PC-9 (cell line): ENCODE measurements at places on chromosomes 11 and 22. TPM values are rescaled to one million over a fixed set of nuclear protein-coding genes. Genes with fewer than 3 reads are reported as not detected.
A peak's percentile ranks its signal among the peaks of the same experiment; 100 is the strongest.

The SLC22A9 gene
- total RNA-seq = not detected in 2 replicates

The DDIAS gene
- total RNA-seq = 6.1 and 12.4 TPM in 2 replicates

The CST6 gene
- 52.0 and 58.5 TPM in 2 replicates for total RNA-seq

The SEC14L2 gene
- total RNA-seq = 51.3 and 60.8 TPM in 2 replicates

The OR2AT4 gene
- total RNA-seq = 0.11 TPM in 1 of 2 replicates, not detected in the other

The GGTLC2 gene
- total RNA-seq = not detected in 2 replicates

The FOLH1 gene
- total RNA-seq = not detected in 2 replicates

The TESMIN gene
- 23.9 and 43.3 TPM in 2 replicates for total RNA-seq

The NXPE4 gene
- total RNA-seq = not detected in 2 replicates

The CCDC89 gene
- 0.28 and 0.50 TPM in 2 replicates for total RNA-seq

The OR5B3 gene
- not detected in 2 replicates for total RNA-seq

The DBX1 gene
- not detected in 2 replicates for total RNA-seq

The C11orf97 gene
- not detected in 2 replicates for total RNA-seq

The CCDC73 gene
- total RNA-seq = not detected in 2 replicates

The DNAJB7 gene
- total RNA-seq = not detected in 2 replicates

The CD6 gene
- total RNA-seq = 0.74 and 3.3 TPM in 2 replicates

The RHOD gene
- 127 and 156 TPM in 2 replicates for total RNA-seq

The ZMAT5 gene
- 14.2 and 15.5 TPM in 2 replicates for total RNA-seq

GRCh38 chr11:123158033-123159003 lies 36.7 kb downstream of the CLMP start:
- DNase-seq = no peak

DNA sequence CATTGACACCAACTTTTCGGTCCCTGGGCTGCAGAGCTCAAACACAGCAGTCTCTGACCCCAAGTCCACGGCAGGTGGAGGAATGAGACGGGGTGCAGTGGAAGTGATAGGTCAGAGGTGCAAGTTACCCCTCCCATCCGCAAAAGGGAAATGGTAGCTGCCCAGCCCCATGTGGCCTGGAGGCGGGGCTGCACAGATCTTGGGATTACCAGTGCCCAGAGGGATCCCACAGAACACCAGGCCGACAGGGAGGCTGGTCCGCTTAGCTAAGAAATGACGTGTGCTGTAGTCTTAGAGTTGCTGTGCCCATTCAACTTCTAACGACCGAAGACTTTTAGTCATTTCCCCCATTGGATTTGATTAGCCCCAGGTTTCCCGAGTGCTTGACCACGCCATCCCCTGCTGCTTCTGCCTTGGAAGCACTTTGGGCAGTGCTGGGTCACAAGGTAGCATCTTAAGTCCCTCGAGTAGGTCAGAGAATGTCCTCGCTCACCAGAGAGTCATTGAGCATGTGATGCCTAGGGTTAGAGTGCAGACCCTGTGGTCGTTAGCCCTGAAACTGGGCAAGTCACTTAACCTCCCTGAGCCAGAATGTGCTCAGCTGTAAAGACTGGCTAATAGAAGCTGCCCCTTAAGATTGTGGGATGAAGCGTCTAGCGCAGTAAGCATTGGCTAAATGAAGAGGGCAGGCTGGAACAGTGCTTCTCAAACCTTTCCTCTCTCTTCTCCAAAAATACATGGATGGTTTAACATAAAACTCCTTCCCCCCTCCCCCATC lies 4.2 kb downstream of the PTGDR2 start:
- DNase-seq = no peak

GRCh38 chr11:10443721-10444235 lies 11.3 kb upstream of the AMPD3 start:
- no peak for DNase-seq

GRCh38 chr11:79155237-79155636 lies 285.6 kb downstream of the TENM4 start:
- DNase-seq = no peak

DNA sequence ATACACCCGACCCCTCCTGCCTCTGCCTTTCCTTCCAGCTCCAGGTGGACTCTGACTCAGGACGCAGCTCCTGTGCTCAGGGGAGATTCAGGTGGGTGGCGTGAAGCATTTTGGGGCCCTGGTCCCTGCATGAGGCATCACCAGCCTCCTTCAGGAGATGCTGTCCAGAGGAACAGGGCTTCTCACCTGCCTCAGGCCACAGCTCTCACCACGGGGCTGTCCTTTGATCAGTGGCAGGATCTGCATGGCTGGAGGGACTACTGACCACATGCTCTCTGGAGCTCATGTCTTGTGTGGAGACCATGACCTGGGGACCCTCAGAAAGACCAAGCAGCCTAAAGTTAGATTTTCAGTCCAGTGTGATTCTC lies 58.8 kb downstream of the GGTLC2 start:
- DNase-seq = no peak

DNA sequence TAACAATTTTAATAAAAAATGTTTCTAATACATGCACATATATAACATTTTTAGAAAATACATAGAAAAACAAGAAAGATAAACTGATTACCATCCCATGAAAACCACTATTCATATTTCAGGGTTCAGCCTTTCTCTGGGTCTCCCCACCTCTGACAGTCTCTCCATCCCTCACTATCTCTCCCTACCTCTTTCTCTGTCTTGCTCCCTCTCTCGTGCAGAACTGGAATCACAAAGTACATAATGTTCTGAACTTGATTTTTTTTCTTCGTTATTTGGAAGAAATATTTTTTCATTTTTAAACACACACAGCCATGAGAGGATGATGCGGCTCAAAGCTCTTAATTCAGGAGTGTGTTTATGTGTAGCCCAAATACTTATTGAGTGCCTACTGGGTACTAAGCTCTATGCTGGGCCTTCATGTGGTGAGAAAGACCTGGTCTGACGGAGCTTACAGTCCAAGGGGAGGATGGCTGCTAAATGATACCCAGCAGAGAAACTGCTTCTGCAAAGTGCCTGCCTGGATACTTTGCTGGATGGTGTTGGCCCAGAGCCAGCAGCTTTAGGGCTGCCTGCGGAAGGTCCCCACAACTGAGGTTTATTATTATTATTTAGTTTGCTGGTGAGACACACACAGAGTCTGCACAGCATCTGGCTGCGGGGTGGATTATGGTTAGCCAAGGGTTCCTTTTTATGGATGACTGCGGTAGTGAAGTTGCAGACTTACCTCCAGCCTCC lies 42.6 kb downstream of the SC5D start:
- DNase-seq = no peak

DNA sequence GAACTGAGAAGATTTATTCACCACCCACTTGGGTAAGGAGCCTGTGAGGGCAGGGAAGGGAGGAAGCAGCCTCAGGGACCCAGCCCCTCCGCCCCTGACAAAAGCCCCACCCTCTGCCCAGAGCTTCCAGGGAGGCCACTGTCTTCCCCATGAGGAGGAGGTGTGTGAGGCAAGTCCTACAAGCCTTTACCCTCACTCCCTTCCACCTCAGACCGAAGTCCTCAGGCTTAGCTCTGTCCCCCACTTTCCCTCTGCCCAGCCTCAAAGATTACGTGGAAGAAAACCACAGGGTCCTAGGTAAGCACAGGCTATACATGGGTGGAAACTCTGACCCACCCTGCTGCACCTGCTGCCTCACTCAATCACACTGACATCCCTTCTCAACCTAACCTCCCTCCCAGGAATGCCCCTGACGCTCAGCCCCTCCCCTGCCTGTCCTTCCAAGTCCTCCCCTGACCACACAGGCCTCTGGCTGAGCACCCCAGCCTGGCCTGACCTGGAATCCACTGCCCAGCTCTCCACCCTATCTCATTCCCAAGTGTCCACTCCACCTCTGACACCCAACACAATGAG lies 3.6 kb upstream of the ARAP1 start:
- DNase-seq = no peak

DNA sequence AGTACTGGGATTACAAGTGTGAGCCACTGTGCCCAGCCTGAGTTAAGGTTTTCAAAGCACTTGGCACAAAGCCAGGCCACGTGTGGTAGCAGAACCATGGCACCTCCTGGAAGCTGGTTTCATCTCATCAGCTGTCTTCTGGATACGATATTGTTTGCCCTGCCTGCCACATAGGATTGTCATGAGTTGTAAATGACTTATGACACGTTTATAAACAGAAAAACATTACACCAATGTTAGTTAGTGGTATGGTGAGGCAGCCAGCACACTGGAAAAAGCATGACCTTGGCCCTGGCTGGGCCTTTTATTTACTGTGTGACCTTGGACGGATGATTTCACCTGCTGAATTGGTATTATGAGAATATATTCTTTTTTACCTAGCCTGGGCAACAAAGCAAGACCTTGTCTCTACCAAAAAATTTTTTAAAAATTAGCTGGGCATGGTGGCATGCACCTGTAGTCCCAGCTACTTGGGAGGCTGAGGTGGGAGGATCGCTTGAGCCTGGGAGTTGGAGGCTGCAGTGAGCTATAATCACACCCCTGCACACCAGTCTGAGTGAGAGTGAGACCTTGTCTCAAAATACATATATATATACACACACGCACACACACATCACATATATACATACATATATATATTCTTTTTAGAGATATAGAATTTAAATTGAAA lies 24.0 kb upstream of the MYH9 start:
- DNase-seq = peak; percentile 32

DNA sequence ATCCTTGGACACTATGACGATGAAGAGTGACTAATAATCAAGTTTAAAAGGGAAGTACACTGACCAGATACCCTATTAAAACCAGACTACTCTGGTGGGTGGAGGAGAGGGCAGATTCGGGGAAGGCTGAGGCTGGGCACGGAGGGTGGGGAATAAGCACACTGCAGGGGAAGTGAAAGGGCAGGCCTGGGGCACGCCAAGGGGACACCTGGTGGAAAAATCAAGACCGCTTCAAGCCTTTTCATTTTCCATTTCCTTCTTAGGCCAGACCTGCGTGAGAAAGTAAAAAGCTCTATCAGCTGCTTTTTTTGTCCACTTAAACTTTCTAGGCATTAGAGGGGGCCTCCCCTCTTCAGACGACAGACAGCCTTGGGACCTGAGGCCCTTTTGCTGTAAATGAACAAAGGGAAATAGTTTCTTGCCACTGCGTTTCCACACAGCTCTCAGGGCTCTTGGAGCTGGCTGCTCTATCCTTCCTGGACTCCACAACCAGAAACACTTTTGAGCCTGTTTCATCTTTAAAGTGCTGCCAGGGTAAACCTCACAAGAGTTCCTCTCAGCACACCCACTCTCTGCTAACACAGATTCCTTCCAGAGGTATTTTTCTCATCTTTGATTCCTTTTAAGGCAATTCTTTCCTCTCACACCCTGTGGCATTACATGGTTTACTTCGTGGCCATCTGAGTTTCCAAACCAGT lies 25.0 kb upstream of the SERPIND1 start:
- no peak for DNase-seq

DNA sequence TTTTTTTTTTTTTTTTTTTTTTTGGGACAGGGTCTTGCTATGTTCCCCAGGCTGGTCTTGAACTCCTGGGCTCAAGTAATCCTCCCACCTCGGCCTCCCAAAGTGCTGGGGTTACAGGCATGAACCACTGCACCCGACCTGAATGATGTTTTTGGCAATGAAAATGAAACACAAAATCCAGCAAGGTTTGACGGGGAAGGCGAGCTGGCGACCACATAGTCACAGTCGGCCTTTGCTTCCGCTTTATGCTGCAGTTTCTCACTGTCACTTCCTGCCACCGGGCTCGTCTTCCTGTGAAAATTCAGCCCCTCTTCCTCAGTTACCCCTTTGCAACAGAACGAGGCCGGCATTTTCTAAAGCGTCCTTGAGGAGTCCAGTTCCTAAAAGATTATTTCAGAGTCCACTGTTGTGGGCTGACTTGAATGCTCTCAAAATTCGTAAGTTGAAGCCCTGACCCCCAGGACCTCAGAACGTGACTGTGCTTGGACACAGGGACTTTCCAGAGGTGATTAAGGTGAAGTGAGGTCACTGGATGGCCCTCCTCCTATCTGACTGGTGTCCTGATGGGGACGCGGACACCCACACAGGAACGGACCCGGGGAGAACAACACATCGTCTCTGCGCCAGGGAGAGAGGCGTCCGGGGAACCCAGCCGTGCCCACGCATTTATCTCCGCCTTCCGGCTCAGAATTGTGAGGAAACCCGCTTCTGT lies 2.9 kb upstream of the BID start:
- DNase-seq = no peak

GRCh38 chr11:63246045-63246444 lies 2.6 kb upstream of the SLC22A25 start:
- DNase-seq = no peak

- no peak for DNase-seq
Observed at GRCh38 chr11:65557280-65558001, 718 bp downstream of the LTBP3 start.

DNA sequence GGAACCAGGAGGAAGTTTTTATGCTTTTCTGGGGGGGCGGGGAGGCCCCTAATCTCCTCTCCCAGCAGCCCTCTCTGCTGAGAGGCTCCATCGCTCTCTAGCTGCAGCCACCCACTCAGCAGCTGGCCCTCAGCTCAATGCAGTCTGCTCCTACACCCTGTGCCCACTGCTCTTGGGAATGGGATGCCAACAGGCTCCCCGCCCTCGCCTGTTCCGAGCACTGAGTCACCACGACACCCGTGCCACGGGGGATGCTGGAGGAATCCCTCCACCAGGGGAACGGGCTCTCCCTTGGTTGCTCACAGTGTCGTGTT lies 23.5 kb upstream of the SUSD2 start:
- no peak for DNase-seq

GRCh38 chr11:116311206-116311605 lies 461.6 kb downstream of the BUD13 start:
- no peak for DNase-seq

- DNase-seq = no peak
Observed at GRCh38 chr11:35424157-35424940, 5.0 kb upstream of the SLC1A2 start.

- DNase-seq = no peak
Observed at GRCh38 chr22:23231471-23232093, 51.3 kb downstream of the BCR start.

GRCh38 chr11:74677131-74677530 lies 54.1 kb downstream of the CHRDL2 start:
- no peak for DNase-seq

- DNase-seq = no peak
Observed at GRCh38 chr11:312092-312816, 1.6 kb upstream of the IFITM1 start.

DNA sequence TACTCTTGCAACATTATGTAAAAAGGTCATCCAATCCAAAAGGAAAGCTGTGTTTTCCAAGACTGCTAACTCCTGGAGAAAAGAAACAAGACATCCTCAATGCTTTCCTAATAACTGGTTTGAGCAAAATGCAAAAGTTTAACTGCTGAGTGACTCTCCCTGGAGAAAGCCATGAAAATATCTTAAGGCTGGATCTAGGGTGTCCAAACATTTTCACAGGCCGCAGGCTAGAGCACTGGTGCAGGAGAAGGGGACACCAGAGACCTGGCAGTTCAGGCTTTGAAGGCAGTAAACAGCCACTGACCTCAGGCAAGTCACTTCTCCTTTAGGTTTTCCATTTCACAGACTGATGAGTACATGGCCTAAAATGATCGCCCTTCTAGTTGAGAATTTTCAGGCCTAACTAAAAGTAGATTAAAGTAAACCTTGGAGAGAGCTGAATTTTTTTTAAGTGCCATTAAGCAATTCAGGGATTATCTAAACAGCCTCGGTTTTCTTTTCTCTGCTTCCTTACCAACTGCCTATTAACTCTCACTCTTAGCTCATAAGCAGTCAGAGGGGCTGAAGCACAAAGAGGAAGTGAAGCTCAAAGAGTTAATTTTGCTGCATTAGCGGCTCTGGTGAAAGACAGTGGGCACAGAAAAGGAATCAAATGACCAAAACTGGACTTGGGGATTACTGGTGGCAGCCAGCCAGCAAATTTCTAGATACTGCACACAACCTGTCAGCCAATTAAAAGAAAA lies 2.3 kb downstream of the CHKA start:
- DNase-seq = no peak
